ENCODE measurements at places on chromosomes 13 and 19.

- no peak for DNase-seq
These were observed 90.1 kb downstream of the RGCC start for GRCh38 chr13:41547251-41548000.

GRCh38 chr19:440391-441212, 20.2 kb downstream of the SHC2 start:
- DNase-seq, result no peak

DNA sequence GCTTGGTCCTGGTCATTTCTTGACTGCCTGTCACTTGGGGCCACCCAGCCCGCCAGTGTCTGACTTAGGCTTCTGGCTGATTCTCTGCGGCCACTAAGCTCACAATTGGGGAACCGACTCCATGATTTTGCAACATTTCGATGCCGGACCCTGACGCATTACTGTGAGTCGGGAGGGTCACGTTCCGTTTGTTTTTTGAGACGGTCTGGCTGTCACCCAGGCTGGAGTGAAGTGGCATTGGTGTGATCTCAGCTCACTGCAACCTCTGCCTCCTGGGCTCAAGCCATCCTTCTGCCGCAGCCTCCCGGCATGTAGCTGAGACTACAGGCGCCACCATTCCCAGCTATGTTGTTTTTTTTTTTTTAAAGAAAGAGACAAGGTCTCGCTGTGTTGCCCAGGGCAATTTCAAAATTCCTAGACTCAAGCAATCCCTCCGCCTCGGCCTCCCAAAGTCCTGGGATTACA, 3.2 kb upstream of the ADAT3 start:
- DNase-seq, result no peak

GRCh38 chr19:5680084-5680436, 256 bp downstream of the MICOS13 start:
- no peak for DNase-seq

GRCh38 chr19:48883726-48884125, 11.5 kb downstream of the PPP1R15A start:
- no peak for DNase-seq

DNA sequence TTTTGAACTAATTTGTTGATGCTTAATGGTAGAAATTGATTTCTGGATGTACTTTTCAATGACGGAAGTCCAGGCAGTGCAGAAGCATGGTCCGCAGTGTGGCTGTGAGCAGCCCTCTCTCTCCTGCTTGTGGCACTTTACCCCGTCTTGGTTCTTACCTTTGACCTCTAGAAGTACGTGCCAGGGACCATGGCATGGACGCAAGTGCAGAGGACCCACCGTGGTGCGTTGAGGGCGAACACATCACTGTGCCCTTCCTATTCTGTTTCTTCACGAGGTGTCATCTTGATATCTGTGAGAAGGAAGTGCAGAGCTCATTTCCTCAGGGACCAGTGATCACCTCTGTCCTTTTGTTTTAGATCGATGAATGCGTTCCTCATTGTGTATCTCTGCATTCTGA, 135.2 kb downstream of the ATP11A start:
- DNase-seq, result no peak

DNA sequence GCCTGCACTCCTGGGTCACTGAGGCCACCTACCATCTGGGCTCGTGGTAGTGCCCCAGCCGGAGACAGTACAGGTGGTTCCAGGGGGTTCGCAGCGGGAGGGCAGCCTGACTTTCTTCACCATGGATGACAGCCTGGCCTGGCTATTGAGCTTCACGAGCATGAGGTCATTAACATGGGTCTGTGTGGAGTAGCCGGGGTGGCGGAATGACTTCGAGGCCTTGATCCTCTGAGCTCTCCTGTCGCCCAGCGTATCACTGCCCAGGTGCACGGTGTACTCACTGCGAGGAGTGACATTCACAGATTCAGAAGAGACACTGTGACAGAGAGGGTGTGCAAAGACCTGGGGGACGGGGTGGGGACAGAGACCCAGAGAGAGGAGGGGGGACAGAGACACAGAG, 3.5 kb downstream of the KLK7 start:
- DNase-seq, result no peak

DNA sequence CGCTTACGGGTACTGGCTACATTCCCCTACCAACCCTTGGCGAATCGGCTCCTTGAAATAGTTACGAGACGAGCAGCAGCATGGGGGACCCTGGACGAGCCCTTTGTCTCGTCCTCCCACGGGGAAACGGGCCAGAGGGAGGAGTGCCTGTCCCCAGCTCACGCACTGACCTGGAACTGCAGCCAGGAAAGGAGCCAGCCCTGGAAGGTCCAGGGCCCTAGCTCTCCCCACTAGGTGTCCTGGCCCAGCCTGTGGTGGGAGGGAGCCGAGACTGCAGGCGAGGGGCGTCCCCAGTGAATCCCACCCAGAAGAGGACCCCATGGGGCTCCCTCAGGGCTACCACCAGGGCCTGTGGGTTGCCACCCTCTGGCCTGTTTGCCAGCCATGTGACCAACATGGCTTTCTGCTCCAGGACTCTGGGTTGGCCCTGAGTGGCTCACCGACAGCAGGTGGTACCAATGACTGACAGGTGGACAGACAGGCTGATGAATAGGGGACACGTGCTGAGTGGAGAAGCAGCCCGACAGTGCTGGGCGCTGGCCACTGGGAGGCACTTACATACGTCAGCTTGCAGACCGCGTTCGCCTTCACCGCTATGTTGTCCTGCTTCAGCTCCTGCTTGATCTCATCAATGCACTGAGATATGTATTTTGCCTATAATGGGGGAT, 13.2 kb downstream of the AP3D1 start:
- DNase-seq, result no peak

DNA sequence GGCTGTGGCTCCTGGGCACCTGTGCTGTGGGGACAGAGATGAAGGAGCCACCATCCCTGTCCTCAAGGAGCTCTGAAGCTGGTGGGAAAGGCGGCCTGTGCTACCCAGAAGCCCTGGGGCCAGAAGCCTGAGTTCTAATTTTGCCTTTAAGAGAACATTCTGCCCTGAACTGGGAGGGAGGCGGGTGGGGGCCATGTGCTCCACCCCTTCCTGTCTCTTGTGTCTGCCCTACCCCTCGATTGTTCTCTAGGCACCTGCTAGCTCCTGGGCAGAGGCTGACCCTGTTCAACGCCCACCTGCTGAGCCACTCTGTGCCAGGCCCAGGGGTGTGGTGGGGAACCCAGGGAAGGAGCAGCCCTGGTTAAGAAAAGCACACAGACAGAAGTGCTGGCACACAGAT, 5.9 kb downstream of the TRAPPC6A start:
- DNase-seq, result no peak

DNA sequence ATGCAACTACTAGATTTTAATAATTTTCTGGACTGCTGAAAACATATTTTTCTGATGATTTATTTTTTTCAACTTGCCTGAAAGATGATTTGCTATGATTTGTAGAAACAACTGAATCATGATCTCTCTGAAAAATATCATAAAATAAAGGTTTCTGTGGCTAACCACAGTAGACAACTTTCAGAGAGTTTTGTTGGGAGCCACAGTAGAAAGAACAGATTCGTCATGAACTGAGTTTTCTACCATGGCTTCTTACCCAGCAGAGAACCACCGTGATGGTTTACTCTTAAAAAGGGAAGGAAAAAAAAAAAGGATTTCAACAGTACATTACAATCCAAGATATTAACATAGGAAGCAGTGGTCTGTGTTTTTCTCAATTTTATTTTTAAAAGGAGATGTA, 18.0 kb downstream of the ZAR1L start:
- no peak for DNase-seq

DNA sequence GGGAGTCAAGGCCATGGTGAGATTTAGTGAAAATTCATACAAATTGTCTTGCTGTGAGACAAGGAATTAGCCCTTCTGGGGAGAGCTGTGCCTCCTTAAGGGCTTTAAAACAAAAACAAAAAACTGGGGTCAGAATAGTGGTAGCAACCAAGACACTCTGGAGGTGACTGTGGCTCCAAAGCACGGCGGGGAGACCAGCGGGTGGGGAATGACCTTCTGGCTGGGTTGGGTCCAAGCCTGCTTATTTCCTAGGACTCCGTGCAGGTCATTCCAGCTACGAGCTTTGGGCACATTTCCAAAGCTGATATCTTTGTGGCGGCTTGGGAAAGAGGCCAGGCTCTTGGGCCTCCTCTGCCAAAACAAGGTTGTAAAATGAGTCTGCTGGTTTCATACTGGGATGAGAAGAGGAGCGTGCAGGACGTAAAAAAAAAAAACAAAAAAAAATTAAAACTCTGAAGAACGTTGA, 348.3 kb downstream of the UQCRFS1 start:
- no peak for DNase-seq

- DNase-seq, result no peak
These were observed 182.5 kb downstream of the TEX29 start for GRCh38 chr13:111502957-111503356.

GRCh38 chr19:16461630-16462051, 10.1 kb downstream of the EPS15L1 start:
- no peak for DNase-seq

DNA sequence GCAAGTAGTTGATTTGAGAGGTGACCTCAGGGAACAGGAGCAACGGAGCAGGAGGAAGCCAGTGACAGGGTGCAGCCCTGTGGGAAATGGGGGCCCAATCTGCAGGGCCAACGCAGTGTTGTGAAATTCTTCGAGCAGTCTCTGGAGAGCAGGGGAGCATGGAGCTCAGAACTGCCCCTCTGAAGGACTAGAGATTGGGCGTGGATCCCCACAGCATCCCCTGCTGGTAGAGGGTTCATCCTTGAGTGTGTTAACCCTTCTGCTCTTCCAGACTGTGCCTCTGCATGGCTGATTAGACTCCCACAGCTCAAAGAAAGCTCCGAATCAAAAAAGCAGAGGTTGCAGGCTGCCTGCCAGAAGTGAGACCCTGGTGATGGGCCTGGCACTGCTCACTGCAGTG, 77.9 kb upstream of the UQCRFS1 start:
- DNase-seq, result no peak

DNA sequence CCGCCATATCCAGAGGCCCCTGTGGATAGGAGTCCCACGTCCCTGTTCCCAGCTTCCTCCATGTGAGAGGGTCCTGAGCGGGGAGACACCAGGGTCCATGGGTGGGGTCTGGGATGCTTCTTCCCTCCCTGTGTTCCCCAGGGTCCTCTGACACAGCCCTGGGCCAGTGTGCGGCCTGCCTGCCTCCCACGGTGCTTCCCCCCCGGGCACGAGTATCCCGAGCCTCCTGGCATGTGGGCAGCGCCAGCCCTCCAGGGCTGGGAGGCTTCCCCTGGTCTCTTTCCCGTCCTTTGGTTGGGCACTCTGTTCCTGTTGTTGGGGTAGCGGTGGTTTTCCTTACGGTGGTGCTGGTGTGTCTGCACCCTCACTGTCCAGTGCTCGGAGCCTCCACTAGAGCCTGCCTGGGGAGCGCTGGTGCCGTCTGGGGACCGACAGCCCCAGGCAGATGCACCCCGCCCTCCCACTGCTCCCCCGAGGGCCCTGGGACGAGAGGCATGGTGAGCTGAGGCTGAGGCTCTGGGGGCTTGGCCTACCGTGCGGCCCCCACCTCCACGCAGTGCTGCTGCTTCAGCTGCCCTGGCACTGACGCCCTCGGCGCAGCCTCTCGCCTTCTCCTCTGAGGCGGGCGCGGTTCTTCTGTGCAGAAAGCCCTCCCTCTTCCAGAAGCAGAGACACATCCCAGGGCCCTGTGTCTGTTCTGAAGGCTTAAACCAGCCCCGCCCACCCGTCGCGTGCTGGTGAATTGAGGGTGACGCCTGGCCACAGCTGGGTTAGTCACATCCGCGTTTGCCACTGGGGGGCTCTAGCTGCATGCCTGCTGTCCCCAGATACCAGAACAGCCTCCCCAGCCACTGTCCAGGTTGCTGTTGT, 27.9 kb downstream of the PLEKHJ1 start:
- no peak for DNase-seq

DNA sequence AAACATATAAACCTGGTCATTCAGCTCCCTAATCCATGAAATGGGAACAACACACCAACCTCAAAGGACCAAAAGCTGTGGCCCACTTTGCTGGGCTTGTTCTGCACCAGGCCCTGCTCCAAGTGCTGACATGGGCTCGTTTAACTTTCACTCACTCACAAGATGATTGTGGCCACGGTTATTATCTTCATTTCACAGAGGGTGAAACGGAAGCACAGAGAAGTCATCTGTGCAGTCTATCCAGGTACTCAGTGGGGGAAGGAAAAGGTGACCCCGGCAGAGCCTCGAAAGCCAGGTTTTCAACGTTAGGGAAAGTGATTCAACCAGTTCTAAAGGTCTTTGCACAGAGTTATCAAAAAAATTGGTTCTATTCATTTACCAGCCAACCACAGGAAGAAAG, 68.0 kb downstream of the CRYL1 start:
- DNase-seq, result no peak

DNA sequence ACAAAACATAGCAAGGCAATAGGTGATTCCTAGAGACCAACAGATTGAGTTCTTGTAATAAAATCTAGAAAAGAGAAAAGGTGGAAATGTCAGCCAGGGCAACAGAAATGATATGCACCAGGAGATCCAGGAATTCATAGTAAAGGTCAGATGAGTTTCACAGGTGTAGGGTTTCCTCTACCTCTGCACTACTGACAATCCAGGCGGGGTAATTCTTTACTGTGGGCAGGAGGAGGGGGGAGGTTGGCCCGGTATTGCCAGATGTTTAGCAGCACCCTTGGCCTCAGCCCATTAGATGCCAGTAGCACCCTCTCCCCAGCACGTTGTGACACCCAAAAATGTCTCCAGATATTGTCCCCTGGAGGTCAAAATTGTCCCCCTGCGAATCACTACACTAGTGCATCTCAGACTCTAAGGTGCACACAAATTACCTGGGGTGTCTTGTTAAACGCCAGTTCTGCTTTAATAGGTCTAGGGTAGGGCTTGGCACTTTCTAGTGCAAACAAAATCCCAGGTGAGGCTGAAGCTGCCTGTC, 3.5 kb upstream of the UBAC2 start:
- no peak for DNase-seq

- DNase-seq, result no peak
These were observed 847.2 kb upstream of the GPC6 start for GRCh38 chr13:92379371-92379770.

DNA sequence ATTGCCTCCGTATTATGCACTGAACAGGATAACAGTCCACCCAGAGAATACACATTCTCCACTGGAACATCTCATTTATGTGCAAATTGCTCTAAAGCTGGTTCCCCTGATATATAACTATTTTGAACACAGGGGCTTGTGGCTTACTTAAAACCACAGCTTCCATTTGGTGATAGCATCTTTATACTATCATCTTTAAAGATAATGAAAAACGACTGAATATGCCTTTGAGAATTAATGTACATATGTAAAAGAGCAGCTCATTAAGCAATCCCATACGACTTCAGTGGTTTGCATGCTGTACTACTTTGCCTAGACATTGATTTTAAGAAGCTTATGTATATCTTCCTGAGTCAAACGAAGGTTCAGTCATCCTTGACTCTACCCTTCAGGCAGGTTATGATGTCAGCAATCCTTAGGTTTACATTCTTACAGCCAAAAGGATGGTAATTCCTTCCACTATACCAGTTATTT, 40.8 kb downstream of the BRD4 start:
- no peak for DNase-seq

DNA sequence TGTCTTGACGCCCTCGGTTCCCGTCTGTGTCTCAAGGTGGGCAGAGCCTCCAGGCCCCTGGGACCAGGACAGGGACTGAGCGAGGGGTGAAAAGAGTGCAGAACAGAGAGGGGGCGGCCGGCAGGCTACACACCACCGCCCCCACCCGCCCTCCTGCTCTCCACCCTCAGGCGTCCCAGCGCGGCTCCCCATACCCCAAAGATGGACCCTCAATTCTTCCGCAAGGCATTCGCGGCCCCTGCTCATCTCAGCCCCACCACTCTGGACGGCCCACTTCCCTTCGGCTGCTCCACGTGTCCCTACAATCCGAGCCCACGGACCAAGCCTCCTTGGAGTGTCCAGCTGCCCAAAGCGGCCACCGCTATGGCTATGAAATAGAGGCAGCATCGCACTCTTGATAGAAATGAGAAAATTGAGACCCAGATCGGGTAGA, 1.8 kb downstream of the KLF16 start:
- no peak for DNase-seq
